ENCODE measurements at places on chromosomes 7 and 10.

DNA sequence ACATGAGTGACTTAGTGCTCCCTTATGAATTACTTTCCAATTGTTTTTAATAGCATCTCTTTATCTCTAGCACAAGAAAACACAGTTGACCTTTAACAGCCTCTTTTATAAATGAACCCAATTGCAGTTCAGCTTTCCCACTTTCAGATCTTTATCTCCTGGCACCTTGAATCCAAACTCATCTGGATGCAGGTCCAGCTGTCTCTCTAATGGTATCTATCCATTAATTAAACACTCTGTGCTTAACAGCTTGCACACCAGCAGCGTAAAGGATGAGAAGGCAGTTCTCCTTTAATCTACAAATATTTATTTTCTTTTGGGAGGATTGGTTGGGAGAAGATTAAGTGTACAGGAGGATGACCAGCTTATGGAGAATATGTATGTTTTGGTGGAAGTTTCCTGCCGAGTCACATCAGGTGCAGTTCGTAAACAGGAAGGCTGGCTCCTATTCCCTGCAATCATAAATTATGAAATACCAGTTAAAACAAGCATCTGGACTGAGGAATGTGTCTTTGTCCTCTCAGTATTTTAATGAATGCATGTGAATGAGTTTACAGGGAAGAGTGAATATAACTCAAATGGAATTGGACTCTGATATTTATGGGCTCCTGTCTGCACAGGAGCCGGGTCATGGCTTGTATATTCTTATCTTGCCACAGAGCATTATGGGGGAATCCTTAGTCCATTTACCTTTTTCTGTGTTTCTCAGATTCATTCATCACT is 232.7 kb downstream of the PHF14 start:
- no peak for DNase-seq

DNA sequence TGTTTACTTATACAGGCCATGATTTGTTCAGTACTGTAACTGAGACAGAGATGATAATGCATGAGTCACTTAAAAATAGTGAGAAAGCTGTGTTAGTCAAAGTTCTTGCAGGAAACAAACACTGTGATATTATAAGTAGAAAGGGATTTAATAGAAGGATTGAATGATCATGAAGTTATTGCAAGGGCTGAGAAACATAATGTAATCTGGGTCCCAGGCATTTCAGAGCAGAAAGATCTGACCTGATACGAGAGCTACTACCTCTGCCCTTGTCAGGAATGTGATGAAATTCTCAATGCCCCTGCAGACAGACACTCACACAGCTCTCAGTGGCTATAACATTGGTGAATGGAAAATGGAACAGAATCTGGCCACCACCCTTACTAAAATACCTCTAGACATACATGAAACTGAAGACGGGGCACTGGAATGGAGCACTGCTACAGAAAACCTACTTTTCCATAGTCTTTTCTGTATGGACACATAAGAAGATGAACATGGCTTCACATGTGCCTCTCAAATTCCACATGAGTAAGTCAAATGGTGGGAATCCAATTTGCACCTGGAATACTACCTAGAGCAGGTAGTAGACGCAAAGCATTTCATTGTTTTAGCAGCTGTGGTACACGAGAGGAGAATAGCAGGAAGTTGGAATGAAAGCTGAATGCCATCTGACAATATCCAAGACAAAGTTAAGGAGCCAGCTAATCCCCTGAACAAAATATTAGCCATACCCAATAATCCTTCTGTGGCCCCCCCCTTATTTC is 19.1 kb upstream of the VWDE start:
- no peak for DNase-seq

DNA sequence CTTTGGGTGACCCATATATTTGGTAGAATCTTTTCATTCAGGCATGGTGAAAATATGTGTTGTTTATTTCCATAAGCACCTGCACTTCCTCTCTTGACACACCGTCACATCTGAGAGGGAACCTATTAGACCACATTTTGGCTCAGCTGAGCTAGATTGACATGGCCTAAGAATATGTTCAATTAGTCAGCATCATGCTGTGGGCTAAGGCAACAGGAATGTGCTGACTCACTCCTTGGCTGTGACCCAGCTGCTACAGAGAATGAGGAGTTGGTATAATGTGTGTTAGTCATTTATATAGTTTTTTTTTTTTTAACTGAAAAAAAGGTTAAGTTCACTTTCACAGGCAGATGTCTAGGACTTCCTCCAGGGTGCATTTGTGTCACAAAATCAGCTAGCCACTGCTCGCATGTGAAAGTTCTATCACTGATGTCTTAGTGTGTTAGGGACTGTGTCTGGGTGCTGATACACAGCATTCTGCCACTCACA is 180.6 kb downstream of the SEMA3E start:
- peak; percentile 98 for DNase-seq

DNA sequence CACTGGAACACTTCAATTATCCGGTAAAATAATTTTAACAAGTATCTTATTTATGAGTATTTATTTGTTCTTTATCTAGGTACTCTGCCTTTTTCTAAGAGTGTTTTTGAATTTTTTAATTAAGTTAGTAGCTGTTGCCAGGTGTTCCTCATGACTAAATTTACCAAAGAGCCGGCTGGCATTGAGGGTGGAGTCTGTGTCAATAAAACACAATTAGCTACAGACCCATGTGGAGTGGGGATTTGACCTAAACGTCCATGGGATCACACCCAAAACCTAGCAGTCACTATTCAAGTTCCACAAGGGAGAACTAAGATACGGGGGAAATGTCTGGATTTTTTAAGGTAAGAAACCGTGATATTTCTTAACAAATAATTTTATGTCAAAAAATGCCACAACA is 9.8 kb downstream of the SLC16A12 start:
- DNase-seq, result no peak

DNA sequence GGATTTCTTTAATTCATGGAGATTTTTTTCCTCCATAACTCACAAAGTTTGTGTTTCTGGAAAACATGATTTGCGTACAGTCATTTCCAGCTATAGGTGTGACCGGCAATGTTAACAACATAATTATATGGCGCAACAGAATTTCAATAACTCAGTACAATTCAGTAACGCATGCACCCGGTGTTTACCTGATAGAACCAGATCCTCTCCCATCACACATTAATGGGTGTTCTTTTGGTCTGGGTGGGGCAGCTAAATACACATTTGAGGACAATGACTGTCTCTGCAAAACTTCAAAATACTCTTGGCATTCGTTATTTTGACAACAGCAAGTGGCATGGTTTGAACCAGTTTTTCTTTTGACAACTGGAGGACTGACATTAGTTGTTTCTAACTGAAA is 102.3 kb downstream of the KLF6 start:
- DNase-seq, result no peak

- no peak for DNase-seq
These were observed 444.1 kb downstream of the GRID1 start for GRCh38 chr10:85922356-85923129.

GRCh38 chr7:37354656-37355131 is 94.0 kb downstream of the ELMO1 start:
- peak; percentile 93 for DNase-seq

GRCh38 chr10:125929618-125930017 is 33.3 kb downstream of the FANK1 start:
- DNase-seq, result no peak

DNA sequence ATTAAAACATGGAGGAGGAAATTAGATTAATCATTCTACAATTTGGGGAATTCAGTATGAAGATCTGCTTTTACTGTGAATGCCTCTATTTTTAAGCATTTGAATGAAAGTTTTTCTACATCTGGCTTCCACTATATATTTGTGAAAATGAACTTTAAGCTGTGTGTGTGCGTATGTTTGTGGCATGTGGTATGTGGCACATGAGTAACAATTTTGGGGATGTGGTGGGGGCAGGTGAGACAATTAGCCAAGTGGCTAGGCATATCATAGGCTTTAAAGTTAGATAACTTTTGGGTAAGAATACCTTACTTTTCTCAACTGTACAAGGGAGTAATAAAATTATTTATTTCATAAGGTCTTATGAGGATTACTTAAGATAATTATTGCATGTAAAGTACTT is 81.5 kb downstream of the ZNF22 start:
- no peak for DNase-seq

DNA sequence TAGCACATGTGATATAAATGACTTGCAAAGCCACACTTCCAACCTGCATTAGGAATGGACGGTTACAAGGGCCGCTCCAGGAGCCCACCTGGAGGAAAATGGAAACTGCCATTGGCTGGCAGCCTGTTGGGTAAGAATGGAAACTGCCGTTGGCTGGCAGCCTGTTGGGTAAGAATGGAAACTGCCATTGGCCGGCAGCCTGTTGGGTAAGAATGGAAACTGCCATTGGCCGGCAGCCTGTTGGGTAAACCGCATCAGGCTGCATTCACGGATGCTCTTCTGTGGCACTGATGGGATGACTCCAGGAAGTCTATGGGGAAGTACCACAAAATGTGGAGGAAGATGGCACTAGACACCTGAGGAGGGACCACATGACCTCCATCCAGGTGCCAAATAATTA is 143.1 kb downstream of the DPP6 start:
- no peak for DNase-seq

GRCh38 chr10:58384544-58384998 is 639 bp upstream of the TFAM start:
- no peak for DNase-seq

DNA sequence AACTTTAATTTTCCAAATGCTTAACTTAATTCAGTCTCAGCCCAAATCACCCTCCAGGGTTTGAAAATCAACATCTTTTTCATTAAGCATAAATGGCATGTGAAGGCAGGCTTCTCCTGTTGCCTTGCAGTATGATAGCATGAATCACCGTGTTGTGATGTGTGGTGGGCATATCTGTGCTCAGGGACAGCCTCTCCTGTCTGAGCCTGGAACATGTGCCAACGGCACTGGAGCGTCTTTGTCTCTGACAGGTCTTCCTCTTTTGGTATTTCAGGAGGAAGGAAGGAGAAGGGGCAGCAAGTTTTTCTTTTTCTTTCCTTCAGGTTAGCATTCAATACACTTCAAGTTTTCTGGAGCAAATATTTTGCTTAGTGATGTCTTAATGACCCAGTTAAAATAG is 57.6 kb downstream of the LRGUK start:
- no peak for DNase-seq

DNA sequence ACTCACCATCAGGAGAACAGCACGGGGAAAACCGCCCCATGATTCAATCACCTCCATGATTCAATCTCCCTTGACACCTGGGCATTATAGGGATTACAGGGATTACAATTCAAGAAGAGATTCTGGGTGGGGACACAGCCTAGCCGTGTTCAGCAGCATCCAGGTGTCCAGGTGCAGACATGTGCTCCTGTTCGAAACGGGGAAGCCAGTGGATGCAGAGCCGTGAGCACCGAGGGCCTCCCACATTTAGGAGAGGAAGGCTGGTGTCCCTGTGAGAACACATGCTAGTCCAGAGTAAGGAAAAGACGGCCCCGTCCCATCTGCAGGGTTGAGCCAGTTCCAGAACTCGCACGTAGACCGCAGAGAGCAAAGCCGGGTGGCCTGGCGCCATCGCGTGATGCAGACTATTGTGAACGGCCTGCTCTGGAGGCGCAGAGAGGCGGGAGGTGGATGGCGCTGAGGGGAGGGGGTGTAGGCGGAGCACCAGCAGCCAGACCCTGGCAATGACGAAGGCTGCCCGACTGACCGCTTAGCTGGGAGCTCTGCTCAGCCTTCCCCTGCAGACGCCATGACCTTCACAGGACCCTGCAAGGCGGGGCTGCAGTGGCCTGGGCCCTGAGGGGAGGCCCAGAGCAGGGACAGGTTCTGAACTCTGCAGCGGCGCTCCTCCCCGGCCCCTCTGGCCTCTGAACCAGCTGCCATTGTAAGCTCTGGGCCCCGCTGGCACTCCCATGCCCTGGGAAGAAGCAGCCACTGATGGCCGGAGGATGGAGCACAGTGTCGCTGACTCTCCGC is 141.6 kb upstream of the TCERG1L start:
- DNase-seq, result no peak

- DNase-seq, result no peak
These were observed 57.9 kb downstream of the DNAJB9 start for GRCh38 chr7:108627476-108628051.

DNA sequence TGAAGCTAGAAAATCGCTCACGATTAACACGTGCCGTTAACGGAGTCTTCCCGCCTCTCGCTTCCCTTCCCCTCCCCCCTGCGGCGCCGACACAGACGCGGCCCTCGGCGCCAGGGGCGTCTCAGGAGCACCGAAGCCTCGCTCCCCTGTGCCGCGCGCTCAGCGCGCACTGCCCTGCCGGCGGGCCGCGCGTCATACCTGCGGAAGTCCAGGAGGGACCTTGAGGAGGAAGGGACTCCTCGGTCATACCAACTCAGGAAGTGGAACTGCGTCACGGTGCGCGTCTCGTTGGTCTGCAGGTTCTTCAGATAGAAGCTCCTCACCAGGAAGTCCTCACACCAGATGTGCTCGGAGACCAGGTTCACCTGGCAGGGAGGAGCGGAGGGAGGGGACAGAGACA is 239.6 kb downstream of the DNAJB6 start:
- DNase-seq, result no peak

- DNase-seq, result no peak
These were observed 19.8 kb upstream of the AKR1B1 start for GRCh38 chr7:134478707-134479106.

GRCh38 chr7:150942591-150943452 is 35.3 kb downstream of the KCNH2 start:
- DNase-seq, result no peak

DNA sequence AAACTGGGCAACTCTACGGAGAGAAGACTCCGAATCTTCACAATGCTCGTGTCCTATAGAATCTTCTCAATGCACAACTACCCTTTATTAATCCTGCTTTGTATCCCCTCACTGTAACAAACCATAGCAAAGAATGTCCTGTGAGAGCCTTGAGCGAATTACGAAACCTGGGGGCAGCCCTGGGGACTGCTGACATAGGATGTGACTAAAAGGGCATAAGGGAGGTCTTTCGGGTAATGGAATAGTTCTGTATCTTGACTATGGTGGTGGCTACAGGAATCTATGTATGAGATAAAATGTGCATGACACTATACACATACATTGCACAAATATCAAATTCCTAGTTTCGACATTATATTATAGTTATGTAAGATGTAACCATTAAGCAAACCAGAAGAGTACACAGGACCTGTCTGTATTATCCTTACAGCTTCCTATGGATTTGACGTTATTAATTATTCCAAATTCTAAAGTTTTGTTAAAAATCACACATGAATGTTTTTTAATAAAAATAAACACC is 162.5 kb upstream of the KCTD7 start:
- DNase-seq, result no peak

DNA sequence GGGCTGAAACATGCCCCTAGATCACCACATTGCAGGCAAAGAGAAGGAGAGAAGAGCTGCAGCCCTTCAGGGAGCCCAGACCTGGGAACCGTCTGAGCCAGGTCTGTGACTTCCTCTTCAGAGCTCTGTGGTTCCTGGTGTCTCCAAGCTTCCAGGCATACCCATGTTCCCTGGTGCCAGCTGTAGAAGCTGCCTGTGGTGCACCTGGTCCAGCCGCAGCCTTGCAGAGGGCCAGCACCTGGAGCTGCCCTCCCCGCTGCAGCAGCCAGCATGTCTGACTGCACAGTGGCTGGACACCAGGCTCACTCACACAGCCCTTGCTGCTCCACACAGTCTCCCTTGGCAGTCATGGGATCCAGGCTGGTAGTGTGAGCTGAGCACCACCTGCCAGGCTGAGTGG is 33.6 kb downstream of the C7orf25 start:
- DNase-seq, result no peak

- no peak for DNase-seq
These were observed 124.5 kb upstream of the RET start for GRCh38 chr10:42952349-42952748.

GRCh38 chr10:70622981-70623844 is 20.7 kb upstream of the PRF1 start:
- no peak for DNase-seq

All from OCI-M1 (cell line).